ENCODE measurements at places on chromosomes 16 and 17.
A peak's percentile ranks its signal among the peaks of the same experiment; 100 is the strongest.

- no peak for DNase-seq
These were observed 702.8 kb downstream of the KCNJ2 start for GRCh38 chr17:70872103-70872502.

- no peak for DNase-seq
These were observed 5.8 kb upstream of the TRAF4 start for GRCh38 chr17:28737770-28738679.

DNA sequence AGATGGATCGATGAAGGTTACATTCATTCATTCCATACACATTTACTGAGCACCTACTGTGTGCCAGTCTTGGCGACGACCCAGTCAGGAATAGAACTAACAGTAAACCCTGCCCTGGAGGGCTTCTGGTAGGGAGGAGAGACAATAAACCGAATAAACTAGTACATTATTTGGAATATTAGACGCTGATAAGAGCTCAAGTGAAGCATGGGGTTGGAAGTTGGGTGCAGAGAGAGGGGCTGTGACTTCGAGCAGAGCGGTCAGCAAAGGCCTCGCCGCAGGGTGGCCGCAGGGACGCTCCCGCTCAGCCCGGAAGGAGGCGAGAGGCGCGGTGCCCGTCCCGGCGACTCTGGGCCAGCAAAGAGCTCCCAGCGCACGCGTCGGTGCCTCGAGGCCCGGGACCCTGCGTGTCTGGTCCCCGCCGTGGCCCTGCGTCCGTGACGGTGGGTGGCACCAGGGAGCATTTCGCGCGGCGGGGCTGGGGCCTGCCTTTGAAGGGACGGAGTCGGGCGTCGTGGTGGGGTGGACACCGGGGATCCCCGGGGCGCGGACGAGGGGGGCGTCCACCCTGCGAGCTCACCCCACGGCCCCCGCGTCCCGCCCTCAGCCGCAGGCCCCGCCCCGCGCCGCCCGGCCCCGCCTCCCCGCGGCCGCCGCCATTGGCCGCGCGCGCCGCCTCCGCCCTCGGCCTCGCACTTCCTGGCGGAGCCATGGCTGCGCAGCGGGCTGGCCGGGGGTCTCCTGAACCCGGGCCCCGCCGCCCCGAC, at the start of gene KLHL36:
TSS of gene KLHL36 (plus strand) at position 684 of the 767 bp plus-strand sequence. CDS start 2,357 bp downstream, outside the sequence.
- DNase-seq = no peak

GRCh38 chr17:38466346-38467315, 38.4 kb downstream of the ARHGAP23 start:
- DNase-seq = no peak

GRCh38 chr16:88549671-88550245, 20.4 kb upstream of the ZC3H18 start:
- DNase-seq = no peak

DNA sequence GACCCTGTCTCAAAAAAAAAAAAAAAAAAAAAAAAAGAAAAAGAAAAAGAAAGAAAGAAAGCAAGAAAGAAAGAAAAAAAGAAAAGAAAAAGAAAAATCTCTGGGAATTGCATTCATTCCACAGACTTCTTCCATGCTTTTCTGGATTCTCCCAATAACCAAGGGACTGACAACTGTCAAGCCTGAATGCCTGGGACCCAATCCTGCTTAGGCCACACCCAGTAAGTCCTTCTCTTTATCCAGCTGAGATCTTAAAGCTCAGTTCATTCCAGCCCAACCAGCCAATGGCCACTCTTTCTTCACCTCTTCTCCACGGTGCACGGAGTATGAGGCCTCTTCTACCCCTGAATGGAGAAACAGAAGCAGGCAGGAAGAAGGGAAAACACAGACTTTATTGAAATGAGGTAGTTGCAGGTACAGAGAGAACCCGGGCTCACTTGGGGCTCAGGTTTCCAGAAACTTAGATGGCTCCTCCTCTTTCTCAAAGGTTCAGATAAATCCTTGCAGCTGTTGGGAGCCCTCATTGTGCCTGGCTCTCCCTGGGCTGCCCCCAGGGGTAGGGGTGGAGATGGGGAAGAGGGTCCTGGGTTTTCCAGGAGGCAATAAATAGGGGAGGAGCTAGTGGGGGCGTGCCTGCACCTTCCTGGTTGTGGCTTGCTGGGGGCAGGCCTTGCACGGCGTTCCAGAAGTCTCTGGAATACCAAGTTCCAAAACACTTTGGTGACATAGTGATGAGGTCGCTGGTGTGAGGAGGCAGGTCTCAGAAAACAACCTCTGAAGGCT, 2.5 kb downstream of the HOXB1 start:
- DNase-seq = no peak

DNA sequence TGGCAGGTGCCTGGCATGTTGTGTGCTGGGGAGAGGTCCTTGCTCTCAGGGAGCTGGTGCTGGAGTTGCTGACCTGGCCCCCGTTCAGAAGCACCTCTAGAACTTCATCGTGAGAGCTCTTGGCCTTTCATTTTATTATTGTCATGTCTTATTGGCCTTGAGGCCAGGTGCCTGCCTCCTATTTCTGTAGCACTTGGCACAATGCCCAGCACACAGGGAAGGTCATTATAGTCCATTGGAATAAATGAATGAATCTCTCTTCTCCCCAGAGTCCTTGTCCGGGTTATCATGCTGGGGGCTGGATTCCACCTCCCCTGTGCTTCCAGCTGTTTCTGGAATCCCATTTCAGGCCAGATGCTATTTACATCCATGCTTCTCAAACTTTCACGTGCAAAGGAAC, 169.2 kb downstream of the HAPSTR1 start:
- DNase-seq = peak; percentile 54

DNA sequence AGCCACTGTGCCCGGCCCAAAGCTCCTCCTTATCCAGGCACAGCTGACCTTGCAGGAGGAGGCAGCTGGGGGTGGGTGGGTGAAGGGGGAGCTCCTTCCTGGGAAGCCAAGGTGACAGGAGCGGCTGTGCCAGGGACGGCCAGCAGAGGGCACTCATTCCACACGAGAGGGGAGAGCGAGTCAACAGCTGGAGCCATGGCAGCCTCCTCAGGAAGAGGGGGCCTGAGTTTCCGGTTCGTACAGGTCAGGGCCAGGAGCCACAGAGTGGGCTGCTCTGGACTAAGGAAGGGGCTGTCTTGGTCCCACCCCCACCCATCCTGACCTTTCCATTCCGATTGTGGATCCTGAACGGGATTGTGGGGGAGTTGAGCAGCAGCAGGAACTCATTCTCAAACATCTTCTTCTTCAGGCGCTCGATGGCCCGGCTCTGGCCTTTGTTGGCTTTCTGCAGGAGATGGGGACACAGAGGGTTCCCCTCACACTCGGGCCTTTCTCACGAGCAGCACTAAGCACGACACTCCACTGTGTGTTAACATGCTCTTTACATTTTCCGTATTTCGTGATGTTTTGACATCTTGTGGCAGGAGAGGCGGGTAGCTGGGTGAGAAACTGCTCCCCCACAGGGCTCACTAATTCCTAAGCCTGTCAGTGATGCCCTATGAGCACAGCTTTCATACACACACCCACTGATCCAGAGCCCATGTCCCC, 61.6 kb downstream of the TIMM22 start:
- DNase-seq = no peak

GRCh38 chr16:79062336-79062735, 538.2 kb downstream of the MAF start:
- DNase-seq = no peak

DNA sequence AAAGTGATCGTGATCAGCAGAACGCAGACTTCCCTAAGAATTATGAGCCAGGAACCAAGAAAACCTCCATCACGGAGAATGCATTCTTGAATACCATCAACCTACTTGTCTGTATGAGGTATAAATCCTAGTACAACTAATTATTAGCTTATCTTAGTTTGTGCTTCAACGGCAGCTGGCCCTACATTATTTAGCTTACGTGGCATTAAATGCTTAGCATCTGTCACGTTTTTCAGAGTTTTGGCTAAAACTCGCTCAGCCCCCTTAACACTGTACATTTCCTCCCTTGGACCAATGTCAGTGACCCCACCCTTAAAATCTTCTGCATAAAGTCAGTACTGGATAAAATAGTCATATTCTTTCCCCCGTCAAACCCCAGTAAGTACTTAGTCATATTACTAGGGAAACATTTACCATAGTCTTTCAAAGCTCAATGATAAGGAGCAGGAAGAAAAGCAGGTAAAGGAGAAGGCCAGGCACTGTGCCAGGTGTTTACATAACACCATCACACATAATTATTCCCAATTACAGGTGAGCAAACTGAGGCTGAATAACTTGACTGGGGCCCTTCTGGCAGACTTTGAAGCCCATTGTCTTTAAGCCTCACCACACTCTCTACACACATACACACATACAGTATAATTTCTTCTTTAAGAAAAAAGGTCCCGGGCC, 16.6 kb upstream of the TXNDC11 start:
- DNase-seq = no peak

DNA sequence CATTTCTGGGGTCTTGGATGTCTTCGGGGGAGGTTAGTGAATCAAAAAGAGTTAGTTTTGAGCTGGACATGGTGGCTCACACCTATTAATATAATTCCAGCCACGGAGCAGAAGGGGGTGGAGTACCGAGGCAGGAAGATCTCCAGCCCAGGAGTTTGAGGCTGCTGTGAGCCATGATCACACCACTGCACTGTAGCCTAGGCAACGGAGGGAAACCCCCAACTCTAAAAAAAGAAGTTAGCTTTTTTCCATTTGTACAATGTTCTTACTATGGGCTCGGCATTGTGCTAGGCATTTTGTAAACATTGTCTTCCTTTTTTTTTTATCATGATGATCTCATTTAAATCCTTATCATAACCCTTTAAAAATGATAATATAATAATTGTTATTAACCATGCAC, 8.3 kb upstream of the SNF8 start:
- DNase-seq = no peak

DNA sequence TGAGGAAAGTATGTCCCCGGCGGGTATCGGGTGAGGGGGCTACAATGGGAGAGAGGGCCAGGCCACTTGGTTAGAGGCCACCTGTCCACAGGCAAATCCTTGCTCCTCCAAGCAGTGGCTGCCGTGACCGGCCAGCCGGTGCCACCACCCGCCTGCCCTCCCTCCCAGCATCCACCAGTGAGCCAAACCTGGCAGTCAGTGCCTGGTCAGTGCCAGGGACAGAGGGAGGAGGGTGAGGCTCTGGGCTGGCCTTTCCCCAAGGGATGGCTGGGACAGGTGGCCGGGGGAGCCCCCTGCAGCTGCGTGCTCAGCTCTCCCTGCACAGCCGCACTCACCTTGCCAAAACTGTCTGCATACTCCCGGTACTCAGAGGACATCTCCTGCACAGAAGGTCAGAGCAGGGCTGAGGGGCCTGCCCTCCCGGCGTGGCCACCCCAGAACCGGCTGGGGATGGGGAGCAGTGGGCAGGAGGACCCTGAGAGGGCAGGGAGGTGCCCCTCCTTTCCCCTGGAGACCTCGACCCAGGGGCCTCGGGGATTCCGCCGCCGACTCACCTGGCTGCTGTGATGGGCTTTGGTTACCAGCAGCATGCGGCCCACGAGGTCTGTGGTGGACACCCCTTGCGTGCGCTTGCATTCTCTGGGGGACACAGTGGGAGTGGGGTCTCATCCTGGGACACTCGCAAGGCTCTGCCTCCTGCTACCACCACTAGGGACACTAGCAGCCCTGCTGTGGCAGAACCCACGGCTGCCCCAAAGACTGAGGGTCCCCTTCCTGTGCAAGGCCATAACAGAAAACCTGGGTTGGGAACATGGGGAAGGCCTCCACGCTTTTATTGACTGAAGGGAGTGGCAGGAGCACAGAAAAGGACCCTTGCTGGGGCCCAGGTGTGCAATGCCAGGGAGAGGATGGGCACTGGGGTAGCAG, 3.7 kb downstream of the PCYT2 start:
- no peak for DNase-seq

GRCh38 chr17:5506307-5506706, 19.9 kb downstream of the MIS12 start:
- DNase-seq = no peak

- no peak for DNase-seq
These were observed 31.7 kb downstream of the RPA1 start for GRCh38 chr17:1861391-1862010.

- DNase-seq = no peak
These were observed 680.8 kb upstream of the CDH8 start for GRCh38 chr16:62717026-62717425.

- DNase-seq = no peak
These were observed 181.3 kb downstream of the CDH13 start for GRCh38 chr16:82808036-82808435.

GRCh38 chr17:72457712-72458111, 336.9 kb downstream of the SOX9 start:
- DNase-seq = no peak

DNA sequence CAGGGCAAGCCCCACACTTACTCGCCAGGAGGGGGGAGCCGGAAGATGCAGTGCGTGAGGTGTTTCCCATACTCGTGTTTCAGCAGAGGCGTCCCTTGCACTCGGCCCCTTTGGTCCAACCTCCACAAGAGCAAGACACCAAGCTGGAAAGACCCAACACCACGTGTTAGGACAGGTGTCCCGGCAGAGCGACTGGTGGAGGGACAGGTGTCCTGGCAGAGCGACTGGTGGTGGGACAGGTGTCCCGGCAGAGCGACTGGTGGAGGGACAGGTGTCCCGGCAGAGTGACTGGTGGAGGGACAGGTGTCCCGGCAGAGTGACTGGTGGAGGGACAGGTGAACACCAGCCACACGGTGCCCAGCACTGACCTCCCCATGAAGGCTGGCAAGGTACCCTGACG, 19.4 kb downstream of the IFT140 start:
- DNase-seq = no peak

DNA sequence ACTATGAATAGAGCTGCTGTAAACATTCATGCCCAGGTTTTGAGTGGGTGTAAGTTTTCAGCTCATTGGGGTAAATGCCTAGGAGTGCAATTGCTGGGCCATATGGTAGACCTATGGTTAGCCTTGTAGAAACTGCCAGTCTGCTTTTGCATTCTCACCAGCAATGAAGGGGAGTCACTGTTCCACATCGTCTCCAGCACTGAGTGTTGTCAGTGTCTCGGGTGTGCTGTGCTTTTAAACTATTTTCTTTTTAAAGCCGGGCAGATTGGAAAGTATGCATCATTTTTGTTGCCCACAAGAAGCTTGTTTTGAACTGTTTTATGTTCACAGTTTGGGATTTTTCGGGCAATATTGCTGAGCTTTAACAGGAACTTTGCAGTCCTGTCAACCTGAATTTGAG, 7.9 kb downstream of the RMI2 start:
- no peak for DNase-seq

GRCh38 chr16:86628614-86629013, 50.3 kb downstream of the FOXL1 start:
- DNase-seq = no peak

GRCh38 chr17:63113167-63113566, 147.1 kb downstream of the TANC2 start:
- no peak for DNase-seq

Measured in NCI-H748 treated with DMSO at 0.1 percent for 48 hours (cell line).